Activated CD4-positive, alpha-beta T cell treated with anti-CD3 and anti-CD28 coated beads for 4 hours (primary cell): ENCODE measurements at places on chromosomes 13 and 19.
A peak's percentile ranks its signal among the peaks of the same experiment; 100 is the strongest.

DNA sequence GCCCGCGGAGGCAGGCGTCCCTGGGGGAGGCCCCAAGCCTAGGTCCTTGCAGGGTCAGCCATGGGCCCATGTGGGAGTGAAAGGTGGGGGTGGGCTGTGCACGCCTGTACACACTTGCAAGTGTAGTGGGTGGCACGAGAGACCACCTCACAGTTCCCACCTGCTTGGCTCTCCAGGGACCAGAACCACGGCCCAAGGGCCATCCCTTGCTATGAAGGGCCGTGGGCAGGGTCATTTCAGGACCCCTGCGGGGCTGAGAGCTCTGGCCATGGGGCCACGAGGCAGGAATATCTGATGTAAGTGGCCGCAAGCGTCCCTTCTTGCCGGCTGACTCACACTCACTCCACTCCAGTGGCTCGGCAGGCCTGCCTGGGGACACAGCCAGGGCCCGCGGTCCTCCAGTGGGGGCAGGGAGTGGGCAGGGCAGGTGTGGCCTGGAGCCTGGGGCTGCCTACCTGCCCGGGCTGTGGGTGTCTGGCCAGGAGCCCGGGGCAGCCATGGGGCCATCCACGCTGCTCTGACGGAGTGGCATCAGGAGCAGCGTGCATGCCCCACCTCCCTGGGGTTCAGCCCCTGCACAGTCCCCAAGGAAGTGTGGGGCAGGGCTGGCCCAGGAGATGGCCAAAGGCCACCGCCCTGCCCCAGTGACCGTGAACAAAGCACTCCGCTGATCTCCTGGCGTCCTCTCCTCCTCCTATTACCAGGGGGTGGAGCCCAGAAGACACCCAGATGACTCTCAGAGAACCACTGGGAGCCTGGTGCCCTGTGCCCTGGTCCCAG is 8.6 kb upstream of the MKNK2 start:
- DNase-seq, result no peak

GRCh38 chr19:34345947-34346351 is 19.0 kb upstream of the GPI start:
- DNase-seq, result peak; percentile 60

GRCh38 chr13:103078158-103078557 is 11.9 kb upstream of the SLC10A2 start:
- no peak for DNase-seq

- peak; percentile 72 for DNase-seq
Observed at GRCh38 chr19:11694533-11695439, 44.0 kb downstream of the ZNF823 start.

DNA sequence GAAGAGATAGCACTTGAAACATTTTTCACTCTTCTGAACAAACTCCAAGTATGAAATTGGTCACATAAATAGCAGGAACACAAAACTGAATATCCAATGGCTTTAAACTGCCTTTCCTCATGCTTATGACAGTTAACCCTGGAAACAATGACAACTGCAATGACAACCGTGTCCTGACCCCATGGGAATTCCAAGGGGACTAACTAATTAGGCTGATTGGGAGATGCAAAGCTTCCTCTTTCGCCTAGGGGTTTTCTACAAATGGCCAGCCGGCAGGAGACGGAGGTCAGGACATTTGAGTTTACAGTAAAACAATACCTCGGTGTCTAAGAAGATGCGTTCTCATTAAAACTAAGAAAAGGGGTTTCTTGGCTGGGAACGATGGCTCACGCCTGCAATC is 53.0 kb upstream of the URAD start:
- DNase-seq, result no peak

- DNase-seq, result no peak
Observed at GRCh38 chr19:53898636-53899341, 10.3 kb upstream of the CACNG7 start.

DNA sequence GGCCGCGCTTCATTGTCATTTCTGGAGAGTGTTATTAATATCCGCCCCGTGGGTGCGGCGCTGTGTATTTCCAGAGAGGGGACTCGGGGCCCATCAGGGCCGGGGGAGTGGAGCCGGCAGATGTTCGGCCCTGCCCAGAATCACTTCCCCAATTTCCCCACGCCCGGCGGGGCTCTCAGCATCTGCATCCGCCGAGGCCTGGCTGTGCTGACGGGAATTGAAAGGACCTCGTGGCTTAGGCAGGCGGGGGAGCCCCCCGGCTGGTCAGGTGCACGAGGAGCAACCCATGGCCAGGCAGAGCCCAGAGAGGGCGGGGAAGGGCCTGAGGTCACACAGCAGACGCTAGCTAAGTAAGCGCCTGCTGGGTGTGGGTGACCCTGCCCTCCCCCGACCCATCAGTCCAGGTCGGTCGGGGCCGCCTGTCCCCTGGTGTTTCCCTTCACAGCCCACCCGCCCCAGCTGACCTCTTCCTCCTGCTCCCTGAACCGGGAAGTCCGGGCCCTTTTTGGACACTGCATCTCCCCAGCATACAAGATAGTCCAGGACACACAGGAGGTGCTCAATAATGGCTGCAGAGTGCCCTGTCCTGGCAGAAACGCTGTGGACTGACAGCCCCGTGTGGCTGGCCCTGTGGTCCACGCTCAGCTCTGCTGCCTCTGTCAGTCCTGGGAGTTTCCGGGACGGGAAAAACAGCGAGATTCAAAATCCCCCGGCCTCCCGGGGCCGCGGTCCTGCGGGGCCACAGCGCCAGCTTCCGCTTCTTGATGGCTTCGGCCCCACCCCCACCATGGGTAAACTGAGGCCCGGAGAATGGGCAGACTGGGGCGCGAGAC is 22.1 kb downstream of the ARID3A start:
- no peak for DNase-seq

GRCh38 chr19:32316034-32316433 is 29.4 kb upstream of the ZNF507 start:
- no peak for DNase-seq

- no peak for DNase-seq
Observed at GRCh38 chr19:44696939-44697669, 1.8 kb upstream of the CEACAM16 start.

DNA sequence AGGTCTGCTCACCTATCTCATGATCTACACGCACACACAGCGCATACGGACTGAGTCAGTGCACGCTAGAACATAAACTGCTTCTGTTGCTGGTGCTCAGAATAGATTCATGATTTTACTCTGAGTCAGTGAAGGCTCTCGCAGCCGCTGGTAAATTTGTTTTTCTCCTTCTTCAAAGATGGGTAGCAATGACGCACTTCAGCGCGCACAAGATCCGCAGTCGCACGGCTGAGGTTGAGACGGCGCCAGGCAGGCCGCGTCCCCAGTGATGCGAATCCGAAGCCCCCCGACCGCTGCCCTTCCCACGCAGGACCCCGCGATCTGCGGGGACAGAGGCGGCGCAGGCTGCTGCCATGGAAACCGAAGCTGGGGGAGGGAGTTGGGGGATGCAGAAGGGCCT is 103.7 kb upstream of the USP29 start:
- DNase-seq, result no peak

GRCh38 chr19:6740589-6741343 is 1.3 kb downstream of the TRIP10 start:
- DNase-seq, result no peak

GRCh38 chr13:37118016-37118415 is 12.6 kb upstream of the CSNK1A1L start:
- DNase-seq, result no peak

- DNase-seq, result no peak
Observed at GRCh38 chr19:38569368-38569983, 48.3 kb downstream of the MAP4K1 start.

GRCh38 chr13:48278806-48279205 is 24.7 kb upstream of the RB1 start:
- no peak for DNase-seq

DNA sequence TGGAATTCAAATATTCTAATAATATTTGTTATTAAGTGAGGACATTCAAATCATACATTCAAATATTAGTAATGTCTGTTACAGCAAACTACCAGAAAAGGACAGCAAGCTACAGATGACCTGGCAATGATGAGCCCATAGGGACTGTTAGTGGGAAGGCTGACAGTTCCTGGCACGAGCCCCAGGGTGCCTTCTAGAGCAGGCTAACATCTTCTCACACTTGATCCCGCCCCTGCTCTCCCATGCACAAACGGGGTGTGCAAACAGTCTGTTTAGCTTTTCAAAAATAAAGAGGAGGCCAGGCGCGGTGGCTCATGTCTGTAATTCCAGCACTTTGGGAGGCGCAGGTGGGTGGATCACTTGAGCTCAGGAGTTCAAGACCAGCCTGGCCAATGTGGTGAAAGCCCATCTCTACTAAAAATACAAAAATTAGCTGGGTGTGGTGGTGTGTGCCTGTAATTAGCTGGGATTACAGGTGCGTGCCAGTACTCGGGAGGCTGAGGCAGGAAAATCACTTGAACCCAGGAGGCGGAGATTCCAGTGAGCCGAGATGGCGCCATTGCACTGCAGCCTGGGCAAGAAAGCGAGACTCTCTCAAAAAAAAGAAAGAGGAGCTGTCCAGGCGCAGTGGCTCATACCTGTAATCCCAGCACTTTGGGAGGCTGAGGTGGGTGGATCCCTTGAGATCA is 9.6 kb upstream of the GARRE1 start:
- no peak for DNase-seq

DNA sequence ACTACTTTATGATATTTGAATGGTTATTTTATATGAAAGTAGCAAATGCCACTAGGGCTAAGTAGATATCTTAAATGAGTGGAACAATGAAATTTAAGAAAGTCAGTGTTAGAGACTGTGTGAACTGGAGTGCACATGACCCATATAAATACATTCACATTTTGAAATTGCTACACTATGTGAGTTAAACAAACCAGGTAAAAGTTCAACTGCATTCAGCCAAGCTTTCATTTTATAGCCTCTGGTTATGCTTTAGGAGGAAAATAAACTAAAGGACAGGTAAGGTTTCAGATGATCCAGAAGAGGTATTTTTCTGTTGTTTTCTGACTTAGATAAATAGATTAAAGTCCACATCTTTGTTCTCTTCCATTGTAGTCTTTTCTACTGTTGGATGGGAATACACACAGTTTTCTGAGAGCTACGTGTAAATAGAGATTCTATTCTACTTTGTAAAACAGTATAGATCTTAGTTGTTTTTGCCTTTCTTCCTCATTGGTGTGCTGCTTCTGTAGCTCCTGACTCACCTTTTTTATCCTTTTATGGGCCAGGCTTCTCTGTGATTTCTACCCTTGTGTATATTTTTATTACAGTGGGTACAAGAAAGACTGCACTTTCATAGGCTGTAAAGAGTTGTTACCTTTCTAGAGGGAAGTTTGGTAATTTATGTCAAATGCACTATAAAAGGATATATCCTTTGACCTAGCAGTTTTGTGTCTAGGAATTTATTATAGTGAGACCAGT is 54.6 kb upstream of the KCTD4 start:
- DNase-seq, result no peak

DNA sequence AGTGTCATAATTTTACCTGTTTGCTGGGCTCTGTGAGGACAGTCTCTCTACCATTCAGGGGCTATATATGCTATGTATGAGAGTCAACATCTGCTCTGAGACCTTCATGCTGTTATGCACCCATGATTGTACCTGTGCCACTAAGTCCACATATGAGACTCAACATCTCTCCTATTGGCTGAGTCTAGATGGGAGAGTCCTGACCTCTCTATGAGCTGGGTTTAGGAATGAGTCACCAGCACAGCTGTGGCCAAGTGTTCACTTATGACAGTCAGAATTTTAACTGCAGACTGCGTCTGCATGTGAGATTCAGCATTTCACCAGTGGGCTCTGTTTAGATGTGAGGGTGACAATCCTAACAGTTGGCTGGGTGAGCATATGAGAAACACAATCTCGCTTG is 49.5 kb downstream of the ZNF729 start:
- no peak for DNase-seq

DNA sequence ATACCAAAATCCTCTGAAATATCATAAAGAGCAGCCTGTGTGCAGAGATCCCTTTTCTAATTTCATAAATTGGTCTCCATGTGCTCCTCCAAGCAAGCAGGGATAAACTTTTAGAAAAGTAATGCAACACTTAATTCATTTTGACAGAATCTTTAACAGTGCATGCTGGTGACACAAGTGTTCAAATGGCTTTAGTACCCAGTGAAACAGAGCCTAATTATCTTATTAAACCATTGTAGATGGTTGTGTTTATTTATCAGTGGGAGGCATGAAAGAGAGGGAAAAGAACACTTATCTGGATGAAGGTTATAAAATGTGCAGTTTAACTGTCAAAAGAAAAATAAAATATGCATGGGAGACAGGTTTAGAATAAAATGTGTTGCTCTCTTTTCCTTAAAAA is 945.0 kb upstream of the PCDH20 start:
- no peak for DNase-seq

DNA sequence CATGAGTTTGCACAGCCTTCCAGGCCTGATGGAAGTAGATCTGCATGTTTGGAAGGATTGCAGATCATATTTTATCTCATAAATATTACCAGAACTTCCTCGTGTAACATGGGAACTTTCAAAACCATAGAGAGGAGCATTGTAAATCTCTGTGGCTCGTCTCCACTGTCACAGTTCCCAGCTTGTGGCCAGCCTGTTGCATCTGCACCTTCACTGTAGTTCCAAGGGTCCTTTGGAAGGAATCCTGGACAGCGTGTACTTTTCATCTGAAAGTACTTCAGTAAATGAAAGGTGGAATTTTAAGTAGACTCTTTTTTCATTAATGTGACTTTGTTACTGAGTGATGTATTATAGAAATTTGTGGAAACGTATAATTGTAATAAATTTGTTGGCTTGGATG is 105.4 kb downstream of the ATP11A start:
- no peak for DNase-seq

GRCh38 chr19:1132552-1133383 is 29.0 kb downstream of the GPX4 start:
- no peak for DNase-seq

GRCh38 chr19:50949861-50950260 is 3.0 kb downstream of the KLK5 start:
- no peak for DNase-seq

GRCh38 chr19:3285647-3286176 is 61.3 kb downstream of the CELF5 start:
- peak; percentile 25 for DNase-seq

GRCh38 chr19:46226438-46226973 is 3.0 kb upstream of the IGFL1 start:
- DNase-seq, result no peak

DNA sequence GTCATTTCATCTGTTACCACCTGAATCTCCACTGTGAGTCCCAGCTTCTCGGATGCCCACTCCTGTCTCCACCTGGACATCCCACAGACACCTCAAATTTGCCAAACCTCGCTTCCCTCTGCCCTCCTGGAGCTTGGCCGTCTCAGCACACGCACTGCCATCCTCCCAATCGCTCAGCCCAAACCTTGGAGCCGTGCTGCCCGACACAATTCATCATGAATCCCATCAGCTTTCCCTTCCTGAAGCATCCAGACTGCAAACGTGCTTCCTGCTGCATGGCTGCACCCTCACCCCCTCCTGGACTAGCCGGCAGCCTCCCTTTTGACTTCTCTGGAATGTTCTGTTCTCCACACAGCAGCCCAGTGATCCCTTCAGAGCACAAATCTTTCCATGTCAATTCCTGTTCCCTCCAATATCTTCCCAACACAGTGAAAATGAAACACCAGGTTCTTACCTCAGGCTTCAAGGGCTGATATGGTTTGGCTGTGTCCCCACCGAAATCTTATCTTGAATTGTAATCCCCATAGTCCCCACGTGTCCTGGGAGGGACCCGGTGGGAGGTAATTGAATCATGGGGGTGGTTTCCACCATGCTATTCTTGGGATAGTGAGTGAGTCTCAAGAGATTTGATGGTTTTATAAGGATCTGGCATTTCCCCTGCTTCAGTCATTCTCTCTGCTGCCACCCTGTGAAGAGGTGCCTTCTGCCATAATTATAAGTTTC is 1.1 kb upstream of the PROZ start:
- no peak for DNase-seq
